Ureter (tissue), 1 donor: ENCODE measurements at places on chromosomes 5 and 9. TPM values are rescaled to one million over a fixed set of nuclear protein-coding genes. Genes with fewer than 3 reads are reported as not detected.

The SLC34A1 gene
- total RNA-seq: not detected

GRCh38 chr5:93736284-93736683, 5.1 kb downstream of the POU5F2 start:
- DNase-seq: no peak

DNA sequence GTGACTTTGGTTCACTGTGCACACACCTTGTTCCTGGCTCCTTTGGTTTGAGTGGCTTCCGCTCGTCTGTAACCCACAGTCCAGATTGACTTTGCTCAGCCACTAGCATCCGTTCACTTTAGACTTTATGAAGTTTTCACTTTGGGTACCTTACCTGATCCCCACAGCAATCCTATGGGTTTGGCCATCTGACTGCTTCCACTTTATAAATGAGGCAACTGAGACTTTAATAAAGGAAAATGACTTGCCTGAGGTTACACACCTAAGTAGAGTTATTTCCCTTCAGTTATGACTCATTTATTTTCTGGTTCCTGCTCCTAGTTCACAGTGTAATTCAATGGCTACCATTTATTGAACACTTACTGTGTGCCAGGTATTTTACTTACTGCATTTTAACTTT, 94.2 kb upstream of the SAP30L start:
- DNase-seq: no peak

DNA sequence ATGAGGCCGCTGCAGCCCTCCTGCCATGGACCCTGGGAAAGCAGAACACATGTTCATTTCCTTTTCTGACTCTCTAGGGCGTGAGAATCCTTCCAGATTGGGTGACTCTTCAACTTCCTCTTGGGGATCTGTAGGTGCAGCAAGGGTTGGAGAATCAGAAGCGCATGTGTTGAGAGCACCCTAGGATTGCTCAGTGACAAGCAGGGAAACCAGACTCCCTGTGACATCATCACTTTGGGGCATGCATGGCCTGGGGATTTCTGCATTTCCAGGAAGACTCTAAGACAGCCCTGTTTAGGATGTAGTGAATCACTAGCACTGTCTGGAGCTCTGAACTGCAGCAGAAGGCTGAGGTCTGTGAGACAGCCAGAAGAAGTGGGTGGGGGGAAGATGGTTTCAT, 15.1 kb upstream of the LCP2 start:
- no peak for DNase-seq

The CDH12 gene
- total RNA-seq: 0.42 TPM

DNA sequence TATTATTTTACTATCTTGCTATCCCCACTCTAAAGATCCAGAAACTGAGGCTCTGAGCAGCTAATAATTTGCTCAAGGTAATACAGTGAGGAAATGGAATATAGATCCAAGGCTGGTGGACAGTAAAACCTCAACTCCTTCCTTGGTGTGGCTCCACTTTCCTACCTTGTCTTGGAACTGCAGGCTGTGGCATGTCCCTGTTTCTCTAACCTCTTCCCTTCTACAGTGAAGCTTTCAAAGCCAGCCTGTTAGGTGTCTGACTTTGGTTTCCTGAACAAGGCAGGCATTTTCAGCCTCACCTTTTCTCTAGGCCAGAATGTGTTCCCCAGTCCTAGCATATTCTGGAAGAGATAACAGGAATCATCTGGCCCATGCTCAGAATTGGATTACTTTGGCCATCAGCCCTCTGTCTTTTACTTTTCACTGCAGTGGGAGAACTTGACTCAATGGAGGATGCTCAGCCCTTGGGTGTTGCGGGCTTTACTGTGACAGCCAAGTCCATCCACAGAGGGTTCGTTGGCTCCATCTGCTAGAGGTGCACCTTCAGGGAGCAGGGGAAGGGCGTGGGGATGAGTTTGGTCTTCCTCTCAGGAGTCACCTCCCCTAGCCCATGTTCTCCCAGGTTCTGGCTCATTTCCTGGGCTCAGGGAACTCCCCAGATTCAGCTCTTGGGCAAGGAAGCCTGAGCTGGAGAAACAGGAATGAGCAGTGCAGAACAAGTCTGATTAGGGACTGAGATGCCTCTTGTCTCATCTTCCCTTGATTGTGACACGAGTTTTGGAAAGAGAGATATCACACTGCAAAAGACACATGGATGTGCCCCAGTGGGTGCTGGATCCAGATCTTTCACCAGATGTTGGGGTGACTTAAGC, 1.1 kb downstream of the NIPAL4 start:
- peak; percentile 53 for DNase-seq

DNA sequence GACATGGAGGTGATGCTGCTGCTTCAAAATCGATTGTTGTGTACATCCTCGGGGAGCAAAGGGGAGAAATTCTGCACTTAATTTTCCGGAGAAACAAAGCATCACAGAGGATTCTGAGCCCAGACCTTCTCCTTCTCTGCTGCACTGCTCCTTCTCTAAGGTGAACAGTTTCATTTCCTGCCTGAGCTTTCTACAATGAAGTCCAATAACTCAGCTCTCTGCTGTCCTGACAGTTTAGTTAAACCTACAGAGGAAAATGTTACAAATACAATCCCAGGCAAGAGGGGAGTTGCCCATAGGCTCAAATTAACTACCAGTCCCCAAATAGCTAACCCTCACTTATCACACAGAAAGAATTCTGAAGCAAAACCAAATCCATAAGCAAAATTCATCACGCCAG, 206.3 kb downstream of the EFNA5 start:
- DNase-seq: no peak

DNA sequence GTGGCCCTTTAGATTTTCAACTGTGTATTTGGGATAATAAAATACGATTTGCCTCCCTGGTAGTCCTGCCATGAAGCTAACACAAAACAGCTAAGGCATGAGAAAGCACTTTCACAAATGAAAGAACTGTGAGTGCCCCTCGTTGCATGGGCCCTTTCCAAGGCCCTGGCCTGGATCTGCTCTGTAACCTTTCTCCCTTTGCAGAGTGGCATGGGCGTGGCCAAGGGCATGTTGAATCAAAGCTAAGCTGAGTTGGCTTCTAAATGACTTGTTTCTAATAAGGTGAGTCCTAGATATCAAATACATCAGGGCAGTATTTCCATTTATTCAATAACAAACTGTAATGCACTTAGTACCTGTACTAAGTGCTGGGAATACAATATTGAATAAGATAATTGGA, 78.7 kb upstream of the PTPN3 start:
- DNase-seq: no peak

- no peak for DNase-seq
Measured at GRCh38 chr9:125707472-125707804, 430 bp upstream of the MAPKAP1 start.

DNA sequence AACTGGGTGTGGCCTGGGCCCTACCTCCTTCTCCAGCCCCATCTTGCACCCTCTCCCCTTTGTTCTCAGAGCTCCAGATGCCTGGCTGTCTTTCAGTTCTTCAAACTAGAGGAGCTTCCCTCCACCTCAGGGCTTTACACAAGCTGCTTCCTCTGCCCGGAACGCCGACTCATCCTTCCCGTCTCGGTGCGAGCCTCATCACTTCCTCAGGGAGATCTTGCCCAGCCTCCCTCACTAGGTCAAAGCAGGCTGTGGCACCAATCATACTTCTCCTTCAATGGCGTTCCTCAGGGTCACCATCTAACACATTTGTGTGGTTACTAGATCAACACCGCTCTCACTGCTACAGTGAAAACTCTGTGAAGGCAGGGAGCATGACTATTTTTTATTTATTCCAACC, 56.2 kb upstream of the ZSWIM6 start:
- no peak for DNase-seq

DNA sequence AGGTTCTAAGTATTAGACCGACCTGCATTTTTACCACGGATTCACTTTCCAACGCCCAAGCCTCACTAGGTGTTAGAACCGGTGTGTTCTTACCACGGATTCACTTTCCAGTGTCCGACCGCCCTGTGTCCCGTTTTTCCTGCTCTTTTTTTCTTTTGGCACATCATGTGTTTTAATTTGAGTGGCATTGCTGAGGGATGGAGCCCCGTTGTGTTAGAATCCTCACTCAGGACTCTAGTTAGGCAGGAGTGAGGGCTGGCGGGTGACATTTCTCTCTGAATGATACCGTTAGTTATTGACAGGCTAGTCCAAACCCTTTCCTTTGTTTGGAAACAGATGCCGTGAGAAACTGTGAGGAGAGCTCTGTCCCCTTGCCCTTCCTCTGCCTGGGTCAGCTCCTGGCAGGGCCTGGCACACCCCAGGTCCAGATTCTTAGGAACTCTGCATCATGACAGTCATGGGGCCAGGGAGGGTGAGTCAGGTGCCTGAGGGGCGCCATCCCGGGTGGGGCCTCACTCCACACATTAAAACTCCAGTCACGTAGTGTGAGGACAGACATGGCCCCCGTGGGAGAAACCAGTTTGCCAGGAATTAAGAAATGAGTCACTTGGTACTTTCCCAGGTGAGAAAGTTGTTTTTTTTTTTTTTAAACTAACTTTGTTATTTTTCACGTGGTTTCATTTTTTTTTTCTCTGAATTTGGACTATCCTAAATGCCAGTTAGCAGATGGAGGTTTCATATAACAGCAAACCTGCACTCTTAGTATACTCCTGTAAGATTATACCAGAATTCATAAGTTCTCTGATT, 15.8 kb downstream of the EXOC3 start:
- no peak for DNase-seq

- DNase-seq: peak; percentile 78
Measured at GRCh38 chr5:67248703-67249589, 52.3 kb upstream of the CD180 start.

The FGFR4 gene
- 6.4 TPM for total RNA-seq

The LCP2 gene
- total RNA-seq: 21.7 TPM

DNA sequence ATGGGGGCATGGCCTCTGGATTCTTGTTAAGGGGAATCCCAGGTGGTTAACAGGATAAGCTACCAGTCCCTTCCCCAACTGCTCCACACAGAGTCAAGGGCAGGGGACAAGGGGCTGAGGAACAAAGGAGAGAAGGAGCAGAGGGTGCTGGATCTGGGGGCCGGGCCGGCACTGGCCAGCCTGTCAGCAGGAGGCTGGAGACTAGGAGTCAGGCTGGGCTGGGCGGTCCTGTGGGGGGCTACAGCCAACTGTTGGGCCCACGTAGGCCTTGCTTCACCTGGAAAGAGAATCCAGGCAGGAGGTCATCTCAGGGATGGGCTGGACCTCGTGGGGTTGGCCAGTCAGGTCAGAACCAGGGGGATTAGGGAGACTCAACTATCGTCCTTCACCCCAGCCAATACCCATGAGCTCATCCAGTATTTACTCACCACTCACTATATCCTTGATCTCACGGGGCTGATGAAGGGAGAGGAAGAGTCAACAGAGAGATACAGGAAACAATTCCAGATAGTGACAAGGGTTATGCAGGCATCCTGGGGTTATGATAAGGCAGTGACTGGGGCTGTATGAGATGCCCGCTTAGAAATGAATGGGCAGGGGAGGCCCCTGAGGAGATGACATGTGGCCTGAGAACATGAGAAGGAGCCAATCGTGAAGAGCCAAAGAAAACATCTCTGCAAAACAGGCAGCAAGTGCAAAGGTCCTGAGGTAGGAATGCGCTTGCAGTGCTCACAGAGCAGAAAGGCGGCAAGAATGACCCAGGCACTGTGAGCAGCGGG, 47.9 kb upstream of the SLC25A51 start:
- DNase-seq: no peak

DNA sequence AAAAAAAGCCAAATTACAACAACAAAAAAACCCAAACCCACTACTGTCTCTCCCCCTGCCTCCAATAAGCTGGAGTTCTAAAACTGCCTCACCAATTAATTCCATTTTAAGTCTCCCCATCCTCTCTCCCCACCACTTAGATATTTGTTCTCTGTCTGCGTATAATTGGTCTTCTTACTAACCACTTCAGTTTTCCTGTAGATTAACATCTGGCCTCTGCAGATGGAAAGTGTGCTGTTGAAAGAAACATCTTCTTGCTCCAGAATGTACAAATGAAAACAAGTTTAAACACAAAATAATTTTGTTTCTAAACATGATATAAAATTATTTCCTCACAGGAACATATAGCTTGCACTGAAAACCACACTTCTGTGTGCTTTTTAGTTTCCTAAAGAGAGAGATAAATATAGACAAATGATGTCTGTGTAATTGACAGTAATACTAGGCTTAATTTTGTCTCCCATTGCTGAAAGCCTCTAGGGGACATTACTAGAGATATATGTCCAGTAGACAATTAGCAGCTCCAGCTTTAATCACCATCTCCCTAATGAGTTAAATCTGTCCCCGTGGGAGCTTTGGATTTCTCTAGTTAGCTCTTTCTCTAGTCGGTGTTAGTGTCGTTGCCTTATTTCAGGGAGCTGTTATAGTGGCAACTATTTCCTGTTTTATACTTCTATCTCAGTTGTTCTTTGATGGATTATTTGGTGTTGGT, 164.0 kb downstream of the ARHGAP26 start:
- no peak for DNase-seq

- no peak for DNase-seq
Measured at GRCh38 chr5:1502046-1502736, 21.6 kb downstream of the LPCAT1 start.

The GALNT12 gene
- total RNA-seq: 38.5 TPM

GRCh38 chr5:6615034-6615815, 17.6 kb downstream of the NSUN2 start:
- no peak for DNase-seq

The ORM1 gene
- 3.3 TPM for total RNA-seq

- no peak for DNase-seq
Measured at GRCh38 chr9:129720865-129721545, 31.8 kb downstream of the PTGES start.

GRCh38 chr9:130072515-130073235, 19.0 kb downstream of the GPR107 start:
- DNase-seq: no peak

The GCNT1 gene
- total RNA-seq: 9.9 TPM

GRCh38 chr9:534886-535285, 306.6 kb upstream of the DMRT1 start:
- peak; percentile 61 for DNase-seq

- no peak for DNase-seq
Measured at GRCh38 chr9:28059192-28059591, 485.9 kb upstream of the C9orf72 start.

The SH3TC2 gene
- total RNA-seq: 70.0 TPM

DNA sequence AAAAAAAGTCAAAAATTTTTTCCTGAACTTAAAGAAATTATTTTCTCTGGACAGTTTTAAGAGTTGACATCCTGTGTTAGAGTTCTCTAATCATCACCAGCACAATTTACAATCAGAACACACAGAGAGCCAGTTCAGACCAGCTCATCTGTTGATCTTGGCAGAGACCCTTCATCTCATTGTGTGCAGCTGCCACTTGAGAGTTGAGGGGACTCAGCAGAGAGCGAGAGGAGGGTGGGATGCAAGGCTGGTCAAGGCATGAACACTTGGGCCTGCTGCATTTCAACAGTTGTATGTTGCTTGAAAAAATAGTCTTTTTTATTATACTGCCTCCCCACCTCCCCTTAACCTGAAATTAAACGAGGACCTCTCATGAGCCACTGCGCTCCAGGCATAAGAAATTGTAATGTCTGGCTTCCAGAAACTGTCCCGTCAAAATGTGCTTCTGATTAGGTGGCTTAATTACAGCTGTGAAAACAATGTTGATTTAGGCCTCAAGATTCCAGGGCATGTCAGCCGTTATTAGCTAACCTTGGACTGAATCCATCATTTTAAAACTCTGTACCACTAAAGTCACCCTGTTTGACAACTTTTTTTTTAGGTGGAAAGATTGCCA, 383.6 kb downstream of the CCDC171 start:
- DNase-seq: no peak
